ENCODE measurements at places on chromosomes 2 and 18.
A peak's percentile ranks its signal among the peaks of the same experiment; 100 is the strongest.

- no peak for DNase-seq
Observed at GRCh38 chr2:235733761-235734160, 239.9 kb downstream of the AGAP1 start.

DNA sequence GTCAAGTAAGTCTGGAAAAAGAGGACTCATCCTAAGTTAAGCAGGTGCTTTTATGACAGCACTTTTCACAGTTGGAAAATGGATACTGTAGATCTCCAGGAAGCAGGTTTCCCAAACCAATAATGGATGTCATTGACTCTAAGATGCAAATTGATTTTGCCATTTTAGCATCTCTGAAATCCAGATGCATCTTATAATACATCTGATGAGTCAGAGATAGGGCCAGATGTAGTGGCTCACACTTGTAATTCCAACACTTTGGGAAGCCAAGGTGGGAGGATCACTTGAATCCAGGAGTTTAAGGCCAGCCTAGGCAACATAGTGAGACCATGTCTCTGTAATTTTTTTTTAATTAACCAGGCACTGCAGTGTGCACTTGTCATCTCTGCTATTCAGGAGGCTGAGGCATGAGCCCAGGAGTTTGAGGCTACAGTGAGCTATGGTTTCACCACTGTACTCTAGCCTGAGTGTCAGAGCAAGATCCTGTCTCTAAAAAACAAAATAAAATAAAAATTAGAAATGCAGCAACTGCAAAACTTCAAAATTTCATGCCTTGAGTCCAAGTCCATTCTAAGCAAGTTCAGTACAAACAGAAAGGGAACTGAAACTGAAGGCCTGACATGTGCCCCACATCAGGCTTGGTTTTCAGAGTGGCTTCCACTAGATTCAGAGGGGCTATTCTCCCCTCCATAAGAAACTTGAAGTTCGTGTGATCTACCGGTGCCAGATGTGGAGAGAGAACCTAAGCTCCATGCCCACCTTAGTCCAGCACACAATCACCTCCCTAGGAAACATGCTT is 267.8 kb upstream of the NCKAP5 start:
- no peak for DNase-seq

DNA sequence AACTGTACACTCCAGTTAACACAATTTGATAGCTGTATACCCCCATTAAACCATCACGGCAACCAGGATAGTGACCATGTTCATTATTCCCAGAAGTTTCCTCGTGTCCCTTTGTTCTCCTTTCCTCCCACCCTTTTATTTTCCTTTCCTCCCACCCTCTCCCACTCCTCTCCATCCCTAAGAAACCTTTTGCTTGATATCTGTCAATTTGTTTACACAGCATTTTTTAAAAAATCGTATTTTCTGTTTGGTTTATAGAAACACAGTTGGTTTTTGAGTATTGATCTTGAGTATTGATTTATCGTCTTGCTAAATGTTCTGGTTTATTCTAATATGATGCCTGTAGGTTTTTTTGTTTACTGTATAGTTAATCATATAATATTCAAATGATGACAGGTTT is 119.4 kb downstream of the PHLPP1 start:
- DNase-seq = no peak

GRCh38 chr2:73004466-73004865 is 67.0 kb downstream of the SFXN5 start:
- no peak for DNase-seq

GRCh38 chr2:235793163-235793752 is 299.4 kb downstream of the AGAP1 start:
- no peak for DNase-seq

GRCh38 chr2:2662847-2663356 is 331.8 kb upstream of the MYT1L start:
- no peak for DNase-seq

DNA sequence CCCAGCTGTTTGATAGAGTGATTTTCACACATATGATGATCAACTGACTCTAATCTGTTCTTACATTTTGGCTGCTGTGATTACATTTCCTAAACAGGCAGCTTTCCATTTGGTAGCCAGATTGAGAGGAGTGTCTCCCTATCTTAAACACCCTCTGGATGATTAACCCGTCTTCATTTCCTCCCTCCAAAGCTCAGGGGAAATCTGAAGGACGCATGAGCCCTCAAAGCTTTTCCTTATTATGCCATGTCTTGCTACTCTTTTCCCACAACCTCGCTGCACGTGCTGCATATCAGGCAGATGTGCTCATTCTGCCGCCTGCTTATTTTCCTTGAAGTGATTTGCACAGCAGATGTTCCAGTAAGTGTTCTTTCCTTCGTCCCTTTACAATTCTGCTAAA is 837.4 kb downstream of the LRRTM4 start:
- no peak for DNase-seq

DNA sequence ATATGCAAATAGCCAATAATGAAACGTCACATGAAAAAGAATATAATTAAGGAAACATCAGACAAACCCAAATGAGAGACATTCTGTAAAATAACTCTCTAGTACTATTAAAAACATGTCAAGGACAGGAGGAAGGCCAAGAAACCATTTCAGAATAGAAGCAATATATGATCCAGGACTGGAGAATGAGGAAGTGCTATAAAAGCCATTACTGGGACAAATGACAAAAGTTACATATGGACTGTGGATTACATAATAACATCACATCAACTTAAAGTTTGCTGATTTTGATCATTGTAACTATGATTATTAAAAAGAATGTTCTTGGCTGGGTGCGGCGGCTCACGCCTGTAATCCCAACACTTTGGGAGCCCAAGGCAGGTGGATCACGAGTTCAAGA is 81.3 kb downstream of the CRACDL start:
- DNase-seq = no peak

- no peak for DNase-seq
Observed at GRCh38 chr2:8355102-8355859, 326.6 kb upstream of the ID2 start.

GRCh38 chr2:74529357-74530238 is at the start of the genes AUP1 and HTRA2:
Gene AUP1, minus strand, starts transcription at chr2:74529706. Its CDS starts 77 bp downstream, at chr2:74529629.
Gene HTRA2, plus strand, starts transcription at chr2:74529933. Its CDS starts 74 bp downstream, at chr2:74530007.
- DNase-seq = peak; percentile 76

GRCh38 chr2:176297067-176297466 is 27.8 kb downstream of the MTX2 start:
- DNase-seq = no peak

DNA sequence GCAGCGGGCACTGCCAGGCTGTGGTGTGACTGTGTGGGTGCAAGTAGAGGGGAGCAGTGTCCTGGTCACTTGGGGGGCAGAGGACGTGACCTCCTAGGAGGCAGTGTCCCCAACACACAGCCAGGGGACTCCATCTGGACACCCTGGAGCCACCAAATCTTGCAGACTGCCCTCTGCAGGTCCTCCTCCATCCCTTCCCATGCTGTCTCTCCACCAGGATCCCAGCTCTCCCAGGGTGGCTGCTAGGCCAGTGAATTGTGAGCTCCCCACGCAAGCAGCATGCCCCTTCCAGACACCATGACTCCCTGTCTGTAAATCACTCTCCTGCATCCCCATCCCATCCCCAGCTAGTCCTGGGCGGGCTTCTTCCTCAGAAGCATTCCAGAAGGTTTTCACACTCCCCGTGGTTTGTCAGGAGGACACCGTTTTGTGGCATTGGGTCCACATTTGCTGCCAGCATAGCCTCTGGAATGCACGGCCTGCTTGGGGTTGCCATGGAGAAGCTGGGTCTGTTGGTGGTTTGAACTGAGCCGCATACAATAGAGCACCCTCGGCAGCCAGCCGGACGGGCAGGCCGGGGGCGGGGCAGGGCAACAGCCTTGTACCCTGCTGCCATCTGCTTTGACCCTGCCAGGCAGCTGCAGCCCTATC is 210.7 kb downstream of the KLHL29 start:
- DNase-seq = no peak

DNA sequence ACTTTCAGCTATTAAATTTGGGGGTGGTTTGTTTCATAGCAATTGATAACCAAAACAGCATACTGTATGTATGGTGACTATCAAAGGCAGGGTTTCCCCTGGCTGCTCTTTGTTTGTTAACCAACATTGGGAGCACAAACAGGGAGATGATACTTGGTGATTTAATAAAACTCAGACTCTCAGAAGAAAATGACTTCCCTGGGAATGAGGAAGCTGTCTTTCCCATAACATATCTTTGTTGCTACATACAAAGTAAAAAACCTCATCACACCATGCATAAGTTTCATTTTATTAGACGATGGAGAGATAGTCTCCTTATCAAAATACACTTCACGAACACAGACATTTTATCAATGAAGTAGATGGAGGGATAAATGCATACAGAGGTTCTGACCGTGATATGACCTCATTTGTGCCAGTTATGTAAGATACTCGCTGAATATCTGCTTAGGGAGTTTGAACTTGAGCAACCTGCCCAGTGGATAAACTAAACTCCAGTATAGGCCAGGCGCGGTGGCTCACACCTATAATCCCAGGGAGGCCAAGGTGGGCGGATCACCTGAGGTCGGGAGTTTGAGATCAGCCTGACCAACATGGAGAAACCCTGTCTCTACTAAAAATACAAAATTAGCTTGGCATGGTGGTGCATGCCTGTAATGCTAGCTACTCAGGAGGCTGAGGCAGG is 3.8 kb upstream of the NFE2L2 start:
- no peak for DNase-seq

- no peak for DNase-seq
Observed at GRCh38 chr2:51145761-51146160, 113.8 kb upstream of the NRXN1 start.
